ENCODE measurements at places on chromosomes 11 and 22.

DNA sequence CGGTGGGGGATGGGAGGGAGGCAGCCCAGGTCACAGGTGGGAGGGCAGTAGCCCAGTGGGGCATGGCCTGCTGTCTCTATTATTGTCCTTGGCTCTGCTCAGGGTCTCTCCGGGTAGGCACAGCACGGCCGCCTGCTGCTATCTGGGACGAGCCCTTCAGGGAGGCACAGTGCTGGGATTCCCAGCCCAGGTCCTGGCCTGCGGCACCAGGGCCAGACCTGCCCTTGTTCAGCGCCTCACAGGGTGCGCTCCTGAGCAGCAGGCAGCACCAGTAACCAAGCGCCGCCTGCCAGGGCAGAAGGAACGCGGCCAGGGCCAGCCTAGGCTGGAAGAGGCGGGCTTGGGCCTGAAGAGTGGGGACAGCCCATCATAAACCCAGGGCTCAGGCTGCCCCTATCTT is 151.0 kb downstream of the MPPED1 start:
- no peak for DNase-seq

DNA sequence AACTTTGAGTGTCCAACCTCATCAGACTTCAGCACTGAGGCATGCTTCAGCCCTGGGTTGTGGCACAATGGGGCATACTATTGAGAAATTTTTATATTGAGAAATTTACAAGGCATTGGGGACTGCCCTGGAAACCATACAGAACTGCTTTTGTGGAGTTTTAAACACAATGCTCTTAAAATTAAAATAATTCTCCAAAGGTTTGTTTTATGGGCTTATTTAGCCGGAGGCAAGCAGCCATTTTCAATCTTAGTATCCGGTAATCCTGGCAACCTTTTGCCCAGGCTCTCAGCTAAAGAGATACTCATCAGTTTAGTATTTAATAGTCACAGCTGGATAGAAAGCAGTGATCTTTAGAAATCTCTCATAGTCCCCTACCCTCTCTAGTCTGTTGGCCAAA is 3.1 kb upstream of the EXPH5 start:
- DNase-seq: no peak

DNA sequence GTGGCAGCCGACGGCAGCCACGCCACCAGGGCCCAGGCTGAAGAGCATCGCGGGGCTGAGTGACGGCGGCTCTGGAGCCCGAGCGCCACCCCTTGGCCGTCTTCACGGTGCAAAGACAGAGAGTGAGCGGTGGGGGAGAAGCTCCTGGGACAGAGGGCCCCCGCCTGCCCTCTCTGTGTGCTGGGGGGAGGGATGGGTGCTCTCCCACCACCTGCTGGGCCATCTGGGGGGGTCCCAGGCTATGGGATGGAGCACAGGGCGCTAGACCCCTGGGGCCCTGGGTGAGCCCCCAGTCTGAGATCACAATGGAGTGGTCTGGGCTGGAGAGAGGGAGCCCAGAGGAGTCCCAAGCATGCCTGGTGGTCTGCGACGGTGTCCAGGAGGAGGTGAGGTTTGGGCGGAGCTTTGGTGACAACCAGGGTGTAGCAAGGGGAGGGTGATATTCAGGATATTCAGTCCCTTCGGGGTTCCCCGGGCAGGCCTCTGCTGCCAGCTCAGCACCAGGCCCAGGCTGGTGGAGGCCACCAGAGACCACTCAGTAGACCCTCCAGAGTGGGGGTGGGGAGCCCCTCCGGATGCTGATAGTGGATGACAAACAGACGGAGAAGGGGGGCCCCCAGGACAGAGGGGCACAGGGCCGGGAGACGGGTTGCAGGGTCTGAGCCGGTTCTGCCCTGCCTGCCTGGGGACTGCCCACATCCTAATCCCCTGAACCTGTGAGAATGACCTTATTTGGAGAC is 78.1 kb upstream of the PRR5 start:
- no peak for DNase-seq

GRCh38 chr11:35006389-35007128 is 90.1 kb downstream of the PDHX start:
- no peak for DNase-seq

GRCh38 chr11:16833026-16833425 is 94.6 kb downstream of the C11orf58 start:
- DNase-seq: no peak

GRCh38 chr11:79538775-79539174 is 97.9 kb upstream of the TENM4 start:
- no peak for DNase-seq

- DNase-seq: no peak
Observed at GRCh38 chr11:839875-840617, 2.3 kb downstream of the POLR2L start.

GRCh38 chr11:86303257-86303656 is 1.2 kb downstream of the HIKESHI start:
- DNase-seq: no peak

DNA sequence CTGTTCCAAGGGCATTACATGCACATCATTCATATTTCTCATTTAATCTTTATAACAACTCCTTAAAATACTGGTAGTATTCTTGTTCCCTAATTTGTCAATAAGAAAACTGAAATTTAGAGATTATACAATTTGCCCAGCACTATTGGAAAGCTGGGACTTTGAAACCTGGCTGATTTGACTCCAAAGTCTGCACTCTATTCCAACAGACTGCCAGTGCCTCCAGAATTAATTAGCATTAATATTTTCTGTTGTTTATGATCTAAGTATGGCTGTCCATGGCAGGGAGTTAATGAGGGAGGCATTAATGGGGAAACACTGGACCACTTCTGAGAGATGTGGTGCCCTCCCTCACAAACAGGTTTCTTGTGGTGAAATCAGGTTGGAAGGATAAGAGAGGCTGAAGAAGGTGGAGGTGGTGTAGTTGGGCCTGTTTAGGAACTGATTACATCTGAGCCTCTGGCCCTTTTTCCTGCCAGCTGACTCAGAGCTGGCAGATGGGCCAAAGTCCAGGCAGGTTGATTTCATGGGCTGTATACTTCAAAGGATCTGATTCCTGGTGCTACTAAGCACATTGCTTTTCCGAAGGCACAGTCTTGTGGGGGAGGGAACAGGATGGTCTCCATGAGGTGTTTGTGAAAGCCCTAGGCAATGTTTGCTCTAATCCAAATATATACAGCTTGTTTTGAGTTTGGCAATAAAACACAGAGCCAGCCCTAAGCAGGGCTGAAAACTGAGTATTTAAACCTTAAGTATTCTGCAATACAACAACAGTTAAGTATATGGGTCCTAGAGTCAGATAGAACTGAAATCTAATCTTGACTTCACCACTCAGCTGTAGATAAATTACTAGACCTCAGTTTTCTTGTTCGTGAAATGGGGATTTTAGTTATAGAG is 21.0 kb upstream of the RAB30 start:
- DNase-seq: no peak

DNA sequence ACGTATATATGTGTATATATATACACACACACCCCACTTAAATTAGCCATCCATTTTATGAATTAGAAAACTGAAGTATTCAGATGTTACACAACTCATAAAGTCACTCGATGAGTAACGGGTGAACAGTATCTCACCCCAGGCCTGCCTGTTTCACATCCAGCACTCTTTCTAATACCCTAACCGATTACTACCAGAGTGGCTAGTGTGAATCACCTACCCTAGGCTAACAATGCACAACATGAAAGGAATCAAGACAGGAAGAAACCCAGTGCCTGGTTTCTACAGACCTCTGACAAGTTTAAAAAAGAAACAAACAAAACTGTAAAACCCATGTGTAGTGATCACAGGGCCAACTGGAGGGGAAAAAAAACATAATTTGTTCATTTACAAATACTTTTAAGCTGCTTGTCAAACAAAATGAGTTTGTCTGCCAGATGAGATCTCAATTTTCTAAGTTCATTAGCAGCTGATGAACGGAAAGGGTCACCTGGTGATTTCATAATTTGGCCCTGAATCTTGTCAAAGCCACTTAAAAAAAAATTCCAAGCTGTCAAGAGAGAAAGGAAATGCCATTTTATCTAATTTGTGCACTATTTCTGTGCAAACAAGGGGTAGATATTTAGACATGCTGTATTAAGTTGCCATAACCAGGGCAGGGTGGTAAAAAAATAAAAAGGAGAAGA is 134.8 kb downstream of the LARGE1 start:
- DNase-seq: no peak

All from T follicular helper cell (primary cell).